Renal cortical epithelial cell (primary cell): ENCODE measurements at places on chromosomes 1 and 21.
A peak's percentile ranks its signal among the peaks of the same experiment; 100 is the strongest.

DNA sequence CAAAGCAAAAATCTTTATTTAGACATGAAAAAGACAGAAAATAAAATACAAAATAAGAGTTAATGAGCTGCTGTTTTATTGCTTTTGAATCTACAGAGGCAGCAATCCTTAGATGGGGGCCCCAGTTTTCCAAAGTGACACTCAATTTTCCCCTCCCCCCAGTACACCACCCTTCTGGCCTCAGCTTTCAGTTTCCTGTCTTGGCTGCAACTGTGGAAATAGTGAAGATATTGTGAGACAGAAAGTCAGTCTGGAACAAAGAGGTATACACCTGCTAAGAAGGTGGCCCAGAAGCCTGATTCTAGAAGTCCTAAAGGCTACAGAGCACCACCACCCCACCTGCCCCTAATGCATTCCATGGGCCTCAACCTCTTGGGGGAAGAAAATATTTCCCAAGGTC, 1.1 kb upstream of the MTMR11 start:
- no peak for DNase-seq

GRCh38 chr21:41622831-41623548, 115.0 kb upstream of the TMPRSS2 start:
- peak; percentile 46 for DNase-seq

DNA sequence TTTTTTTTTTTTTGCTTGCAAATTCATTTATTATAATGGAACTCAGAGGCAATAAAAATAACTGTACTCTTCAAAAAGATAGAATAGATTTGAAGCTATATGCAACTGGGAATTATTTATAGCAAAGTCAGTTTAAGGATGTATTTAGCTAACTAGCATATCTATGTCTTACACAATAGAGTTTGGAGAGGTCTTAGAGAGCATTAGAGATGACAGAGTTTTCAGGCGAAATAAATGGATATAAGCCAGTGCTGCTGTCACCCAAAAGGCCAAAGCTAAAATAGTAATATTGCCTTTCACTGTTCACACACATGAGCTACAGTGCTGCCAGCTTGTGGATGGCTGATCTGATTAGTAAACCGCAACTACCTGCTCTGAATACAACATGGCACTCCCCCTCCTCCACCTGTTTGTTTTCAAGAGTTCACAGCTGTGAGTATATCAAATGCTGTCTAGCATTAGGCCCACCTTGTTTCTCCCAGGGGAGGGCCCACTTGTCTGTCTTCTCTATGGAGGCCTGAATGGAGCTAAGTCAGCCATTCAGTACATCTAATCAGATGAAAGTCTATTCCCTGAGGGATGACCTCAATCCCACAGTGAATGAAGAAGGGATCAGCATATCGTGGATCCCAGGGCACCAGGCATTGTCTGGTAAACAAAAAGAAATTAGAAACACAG, 25.2 kb upstream of the SSX2IP start:
- DNase-seq: no peak

- no peak for DNase-seq
Measured at GRCh38 chr1:2966449-2967328, 54.6 kb upstream of the ACTRT2 start.

GRCh38 chr1:237932816-237933215, 42.1 kb upstream of the ZP4 start:
- DNase-seq: peak; percentile 53
